Renal cortex interstitium (tissue), 15 donors: ENCODE measurements at places on chromosomes 2 and 18. TPM values are rescaled to one million over a fixed set of nuclear protein-coding genes. Genes with fewer than 3 reads are reported as not detected.

Gene UGT1A3
- polyA plus RNA-seq = not detected

Gene ZNF513
- 22.5 TPM for polyA plus RNA-seq

Gene ANKRD53
- 0.90 TPM for polyA plus RNA-seq

Gene SPP2
- not detected for polyA plus RNA-seq

Gene CXCR1
- polyA plus RNA-seq = 0.16 TPM

DNA sequence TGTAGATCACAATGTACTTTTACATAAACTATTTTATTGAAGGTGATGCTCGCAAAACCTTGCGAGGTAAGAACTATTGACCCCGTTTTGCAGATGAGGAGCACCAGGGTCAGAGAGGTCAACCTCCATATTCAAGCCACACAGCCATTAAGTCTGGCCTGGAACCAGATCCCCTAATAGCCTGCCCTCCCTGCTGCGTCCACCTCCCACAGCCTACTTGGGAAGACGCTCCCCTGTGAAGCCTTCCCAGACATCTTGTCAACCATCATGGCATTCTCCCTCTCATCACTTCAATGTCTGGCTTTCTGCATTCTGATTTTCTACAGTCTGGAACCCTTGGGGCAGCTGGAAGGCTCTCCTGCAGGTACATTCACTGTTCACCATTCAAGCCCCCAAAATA is 101.0 kb downstream of the TTC32 start:
- DNase-seq = no peak

DNA sequence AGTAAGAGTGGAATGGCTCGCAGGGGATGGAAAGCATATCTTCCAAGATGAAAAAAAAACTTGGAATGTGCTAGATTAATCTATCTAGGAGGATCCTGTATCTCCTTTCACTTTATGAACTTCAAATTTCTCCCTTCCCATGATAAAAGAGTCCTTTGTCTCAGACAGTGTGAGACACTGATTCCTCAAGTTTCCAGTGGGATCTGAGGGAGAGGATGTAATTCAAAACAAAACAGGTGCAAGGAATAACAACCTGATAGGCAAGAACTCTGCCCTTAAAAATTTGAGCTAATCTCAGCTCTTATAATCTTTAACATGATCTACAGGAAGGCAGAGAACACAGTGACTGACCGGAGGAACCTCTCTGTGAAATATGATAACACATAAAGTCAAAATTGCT is 162.0 kb upstream of the ZFP36L2 start:
- DNase-seq = no peak

GRCh38 chr18:8812631-8813030 is 107.3 kb downstream of the MTCL1 start:
- DNase-seq = no peak

- DNase-seq = no peak
Measured at GRCh38 chr2:64594226-64594989, 59.3 kb downstream of the SERTAD2 start.

GRCh38 chr18:54358495-54359040 is 862 bp downstream of the C18orf54 start:
- DNase-seq = peak; percentile 32

DNA sequence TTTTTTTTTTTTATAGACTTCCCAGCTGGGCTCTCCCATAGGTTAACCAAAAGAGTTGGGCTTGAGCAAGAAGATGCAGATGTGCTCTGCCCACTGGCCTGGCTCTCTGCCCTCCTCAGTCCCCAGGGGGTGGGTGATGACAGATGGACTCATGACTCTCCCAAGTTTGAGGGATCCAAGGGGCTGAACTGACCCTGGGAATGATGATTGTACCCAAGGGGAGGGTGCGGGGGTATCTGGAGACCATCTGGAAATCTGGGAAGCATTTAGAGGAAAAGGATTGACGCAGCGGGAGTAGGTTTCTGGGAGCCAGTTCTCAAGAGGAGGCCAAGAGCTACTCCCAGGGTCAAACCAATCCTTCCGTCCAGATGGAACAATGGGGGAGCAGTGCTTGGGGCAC is 330.8 kb downstream of the CYP26B1 start:
- DNase-seq = no peak

DNA sequence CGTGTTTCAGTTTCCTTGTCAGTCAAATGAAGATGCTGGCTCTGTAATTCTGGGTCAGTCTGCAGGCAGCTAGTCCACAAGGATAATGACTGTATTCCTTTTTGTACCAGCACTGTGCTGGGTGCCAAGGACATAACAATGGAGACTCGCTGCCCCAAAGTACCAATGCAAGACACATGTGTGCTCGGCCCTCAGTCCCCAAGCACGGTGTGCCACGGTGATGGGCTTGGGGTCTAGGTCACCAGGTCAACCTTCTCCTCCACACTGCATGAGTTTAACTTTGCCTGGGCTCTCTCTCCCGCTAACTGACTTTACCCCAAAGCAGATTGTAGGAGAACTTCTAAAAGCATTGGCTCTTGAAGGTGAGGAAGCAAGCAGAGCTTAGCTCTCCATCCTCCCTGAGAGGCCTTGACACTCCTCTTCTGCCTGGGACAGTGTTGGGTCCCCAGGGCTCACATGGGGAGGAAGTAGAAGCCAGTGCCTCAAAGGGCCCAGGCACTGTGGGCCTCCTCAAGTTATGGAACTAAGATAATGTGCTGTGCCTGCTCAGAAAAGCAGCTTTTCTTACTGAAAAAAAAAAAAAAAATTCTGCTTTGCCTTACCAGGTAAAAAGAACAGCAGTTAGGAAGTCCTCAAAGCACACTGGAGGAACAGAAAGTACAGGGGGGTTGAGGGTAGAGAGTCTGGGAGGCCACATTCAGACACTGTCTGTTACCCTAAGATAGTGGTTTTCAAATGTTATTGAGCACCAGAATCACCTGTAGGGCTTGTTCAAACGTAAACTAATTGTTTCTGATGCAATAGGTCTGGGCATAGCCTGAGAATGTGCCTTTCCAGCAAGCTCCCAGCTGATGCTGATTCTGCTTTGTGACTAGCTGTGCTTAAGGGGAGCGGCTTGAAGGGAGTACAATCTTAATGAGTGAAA is 276.4 kb upstream of the CXCR4 start:
- DNase-seq = no peak

DNA sequence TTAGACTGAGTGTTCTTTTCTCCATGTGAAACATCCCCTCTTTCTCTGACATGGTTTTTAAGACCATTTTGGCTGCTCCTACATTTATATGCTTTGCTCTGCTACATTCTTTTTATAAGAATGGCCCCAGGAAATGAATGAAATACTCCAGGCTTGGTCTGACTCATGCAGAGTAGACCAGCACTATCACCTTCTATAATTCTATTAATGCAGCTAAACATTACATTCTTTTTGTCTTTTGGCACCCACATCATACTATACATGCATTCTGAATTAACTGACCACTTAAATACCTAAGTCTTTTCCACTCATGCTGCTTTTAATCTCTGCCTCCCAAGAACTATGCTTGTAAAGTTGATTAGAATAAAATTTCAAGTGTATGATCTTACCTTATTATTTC is 94.1 kb downstream of the AAK1 start:
- DNase-seq = no peak

GRCh38 chr18:23859466-23860336 is 154.9 kb upstream of the TTC39C start:
- no peak for DNase-seq

DNA sequence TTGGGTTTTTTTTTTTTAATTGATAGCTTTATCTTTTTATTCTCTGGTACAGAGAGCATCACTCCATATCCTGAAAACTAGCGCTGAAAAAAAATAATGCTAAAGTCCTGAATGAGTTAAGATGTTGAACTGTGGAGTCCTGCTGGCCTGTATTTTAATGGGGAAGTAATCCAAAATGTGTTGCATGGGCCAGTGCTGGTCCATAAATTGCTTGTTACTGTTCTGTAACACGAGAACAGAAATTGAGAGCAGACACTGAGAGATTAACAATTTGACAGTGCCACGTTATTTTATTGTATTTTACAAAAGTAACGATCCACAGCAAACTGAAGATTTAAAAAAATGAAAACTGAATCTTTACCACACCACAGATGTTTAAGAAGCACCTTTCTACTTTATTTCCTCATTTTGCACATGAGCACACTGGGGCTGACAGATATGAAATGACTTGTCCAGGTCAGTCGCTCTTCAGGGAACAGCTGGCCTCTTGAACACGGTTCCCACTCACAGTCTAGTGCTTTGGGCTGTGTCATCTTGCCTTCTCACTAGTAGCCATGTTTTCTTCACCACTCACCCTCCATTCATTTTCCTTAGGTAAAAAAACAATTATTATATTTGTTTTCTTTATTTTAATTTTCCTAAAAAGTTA is 35.3 kb downstream of the ZCCHC2 start:
- no peak for DNase-seq

DNA sequence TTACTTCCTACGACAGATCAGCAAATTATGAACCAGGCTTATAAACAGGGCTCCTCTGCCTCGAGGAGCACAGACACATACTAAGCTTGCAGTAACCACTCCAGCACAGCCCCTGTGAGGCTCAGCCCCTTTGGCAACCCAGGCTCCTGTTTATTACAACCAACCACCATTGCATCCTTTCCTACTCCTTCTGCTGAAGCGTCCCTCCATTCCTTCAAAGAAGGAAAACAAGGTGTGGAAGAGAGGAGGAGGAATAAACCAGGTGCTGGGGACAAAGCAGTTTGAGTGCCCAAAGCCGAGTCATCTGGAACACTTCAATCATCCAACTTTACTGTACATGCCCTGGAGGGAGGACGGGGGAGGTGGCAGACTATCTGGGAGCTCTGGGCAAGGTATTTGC is 87.2 kb upstream of the MGAT4A start:
- no peak for DNase-seq
